IPS-NIHi11 (cell line): ENCODE measurements at places on chromosomes 5 and 9.

GRCh38 chr5:37197340-37198050 is 51.7 kb downstream of the CPLANE1 start:
- no peak for DNase-seq

- no peak for DNase-seq
Measured at GRCh38 chr5:178361657-178362445, 129.2 kb upstream of the PHYKPL start.

DNA sequence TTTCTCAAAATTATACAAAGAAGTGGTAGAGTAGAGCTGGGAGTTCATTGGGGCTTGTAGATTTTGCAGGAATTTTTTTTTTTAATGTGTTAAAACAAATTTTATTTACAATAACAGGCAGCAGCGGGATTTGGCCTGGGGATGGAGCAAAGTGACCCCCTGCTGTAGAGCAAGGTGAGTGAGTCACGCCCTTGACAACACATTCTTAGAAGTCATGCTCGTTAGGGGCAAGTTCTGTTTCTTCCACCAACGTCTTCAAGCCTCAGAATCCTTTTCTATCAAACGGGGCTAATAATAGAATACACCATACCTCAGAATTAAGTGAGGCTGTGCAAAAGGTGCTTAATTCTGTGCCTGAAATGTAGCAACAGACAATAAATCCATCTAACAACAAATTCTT is 1.1 kb upstream of the ANKDD1B start:
- DNase-seq: no peak

DNA sequence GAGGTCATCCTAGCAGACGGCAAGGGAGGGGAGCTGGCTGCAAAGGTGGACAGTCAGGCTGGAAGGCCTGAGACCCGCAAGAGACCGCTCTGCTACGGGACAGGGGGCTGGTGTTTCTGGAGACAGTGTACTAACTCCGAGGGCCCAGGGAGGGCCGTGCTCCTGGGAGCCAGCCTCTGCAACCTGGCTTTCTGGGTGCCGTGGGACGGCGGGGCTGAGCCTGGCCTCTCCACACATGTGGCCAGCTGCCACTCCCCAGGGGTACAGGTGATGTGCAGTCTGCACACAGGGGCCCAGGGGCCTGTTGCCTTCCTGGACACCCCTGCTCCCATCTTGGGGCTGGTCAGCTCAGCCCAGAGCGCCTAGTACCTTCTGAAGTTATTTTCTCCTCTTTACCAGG is 92.2 kb downstream of the MRPL36 start:
- no peak for DNase-seq

GRCh38 chr9:109771796-109772531 is 8.0 kb upstream of the PALM2AKAP2 start:
- DNase-seq: no peak

GRCh38 chr5:160749026-160749425 is 103.0 kb downstream of the ATP10B start:
- no peak for DNase-seq

- DNase-seq: no peak
Measured at GRCh38 chr9:111648066-111648465, 13.3 kb upstream of the GNG10 start.

GRCh38 chr5:97042996-97043395 is 99.4 kb downstream of the LIX1 start:
- DNase-seq: peak; percentile 29

DNA sequence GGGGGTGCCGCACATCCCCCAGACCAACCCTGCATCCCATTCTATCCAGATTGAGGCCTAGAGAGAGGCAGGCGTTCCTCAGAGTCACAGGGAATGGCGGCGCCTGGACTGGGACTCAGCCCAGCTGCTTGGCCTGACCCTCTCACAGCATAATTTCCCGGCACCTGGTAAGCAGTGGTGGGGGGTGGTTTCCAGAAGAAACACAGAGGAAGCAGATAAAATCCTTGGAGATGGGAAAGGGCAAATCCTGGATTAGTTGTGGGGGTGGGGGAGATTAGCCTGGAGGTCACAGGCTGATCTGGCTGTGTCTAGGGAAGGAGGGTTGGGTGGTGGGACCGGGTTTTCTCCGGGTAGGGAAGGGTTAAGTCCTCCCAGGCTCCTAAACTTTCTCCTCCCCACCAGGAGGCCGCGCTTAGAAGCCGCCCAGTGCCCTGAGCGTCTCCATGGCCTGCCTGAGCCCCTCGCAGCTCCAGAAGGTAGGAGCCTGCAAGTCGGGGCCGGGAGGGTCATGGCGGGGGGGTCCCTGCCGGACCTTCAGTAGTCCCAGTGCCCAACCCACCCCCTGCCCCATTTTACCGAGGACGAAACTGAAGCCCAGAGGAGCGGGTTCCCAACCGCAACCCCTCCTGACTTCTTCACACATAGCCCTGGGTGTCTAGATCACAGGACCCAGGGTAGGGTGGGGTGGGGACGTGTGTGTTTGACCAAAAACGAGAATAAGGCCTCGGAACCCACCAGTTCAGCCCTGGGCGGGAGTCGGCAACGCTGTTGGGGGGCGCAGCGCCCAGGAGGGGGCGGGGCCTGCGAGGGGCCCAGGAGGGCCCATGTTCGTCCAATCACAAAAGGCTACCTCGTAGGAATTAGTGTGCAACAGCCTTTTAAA is 1.3 kb downstream of the PHYHD1 start:
- DNase-seq: peak; percentile 84

- DNase-seq: no peak
Measured at GRCh38 chr5:3122985-3123762, 371.7 kb upstream of the IRX2 start.

- DNase-seq: no peak
Measured at GRCh38 chr9:105069696-105070095, 141.7 kb upstream of the ABCA1 start.

GRCh38 chr5:132277971-132278853 is 16.0 kb upstream of the SLC22A4 start:
- peak; percentile 81 for DNase-seq

DNA sequence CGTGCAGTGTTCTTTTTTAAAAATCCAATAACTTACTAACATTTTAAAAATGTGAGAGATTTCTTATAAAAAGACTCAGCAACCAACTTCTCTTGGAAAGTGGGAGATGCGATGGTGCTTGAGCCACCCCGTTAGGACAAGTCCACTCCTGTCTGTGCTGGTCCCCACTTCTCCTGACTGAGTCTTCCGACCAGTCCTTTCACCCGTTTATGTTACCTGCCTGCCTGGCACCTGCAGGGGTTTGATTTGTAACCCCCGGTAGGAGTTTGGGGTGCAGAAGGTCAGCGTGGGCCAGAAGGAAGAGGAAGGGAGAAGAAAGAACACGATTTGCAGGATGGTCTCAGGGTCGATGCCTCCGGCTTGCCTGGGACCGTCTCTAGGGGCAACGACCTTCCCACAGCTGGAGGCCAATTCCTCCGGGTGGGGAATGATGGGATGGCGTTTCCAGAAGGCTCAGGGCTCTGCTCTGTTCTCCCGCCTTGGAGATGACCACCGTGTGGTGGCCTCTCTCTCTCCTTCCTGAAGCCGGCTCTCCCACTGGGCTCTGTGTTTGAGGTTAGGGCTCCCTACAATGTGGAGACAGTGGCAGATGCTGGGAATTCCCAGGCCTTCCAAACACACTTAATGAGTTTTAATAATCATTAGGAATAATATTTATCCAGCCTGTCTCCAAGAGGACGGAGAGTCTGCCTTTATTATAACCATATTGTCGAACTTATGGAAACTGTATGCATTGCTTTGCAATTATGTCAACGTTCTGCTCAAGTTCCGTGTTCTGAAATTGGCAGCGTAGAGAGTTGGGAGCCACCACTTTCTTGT is 14.8 kb downstream of the COL27A1 start:
- no peak for DNase-seq

DNA sequence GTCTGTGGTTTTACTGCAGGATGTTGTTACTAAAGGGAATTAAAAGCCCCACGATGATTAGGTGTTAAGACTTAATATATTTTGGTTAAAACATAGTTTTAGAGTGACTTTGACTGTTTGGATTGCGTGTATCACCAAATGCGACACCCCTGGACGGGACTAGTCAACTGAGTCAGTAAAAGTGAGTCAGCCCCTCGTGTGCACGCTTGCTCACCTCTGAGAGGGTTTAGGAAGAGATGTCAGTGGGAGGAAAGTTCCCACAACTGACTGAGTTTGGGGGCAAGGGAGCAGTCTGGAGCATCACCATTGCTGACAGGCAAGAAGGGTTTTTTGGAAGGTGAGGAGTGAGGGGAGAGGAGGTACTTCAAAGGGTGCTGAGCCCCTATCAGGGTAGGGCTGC is 14.4 kb upstream of the DMRT3 start:
- no peak for DNase-seq

GRCh38 chr9:109401169-109401989 is 80.5 kb upstream of the EPB41L4B start:
- peak; percentile 85 for DNase-seq
